Tibial nerve (tissue), 4 donors: ENCODE measurements at places on chromosomes 2 and 18.

- peaks cover 6% of the 10 kb centered on the region for H3K4me1 ChIP-seq
- H3K27me3 ChIP-seq: no peaks in the 10 kb centered on the region
- H3K4me3 ChIP-seq: no peak overlapping the region
- H3K27ac ChIP-seq: peak overlapping the region; percentile 32
- no peaks in the 10 kb centered on the region for H3K36me3 ChIP-seq
- DNase-seq: no peak
Observed at GRCh38 chr2:99710721-99711120, 220.9 kb upstream of the REV1 start.

DNA sequence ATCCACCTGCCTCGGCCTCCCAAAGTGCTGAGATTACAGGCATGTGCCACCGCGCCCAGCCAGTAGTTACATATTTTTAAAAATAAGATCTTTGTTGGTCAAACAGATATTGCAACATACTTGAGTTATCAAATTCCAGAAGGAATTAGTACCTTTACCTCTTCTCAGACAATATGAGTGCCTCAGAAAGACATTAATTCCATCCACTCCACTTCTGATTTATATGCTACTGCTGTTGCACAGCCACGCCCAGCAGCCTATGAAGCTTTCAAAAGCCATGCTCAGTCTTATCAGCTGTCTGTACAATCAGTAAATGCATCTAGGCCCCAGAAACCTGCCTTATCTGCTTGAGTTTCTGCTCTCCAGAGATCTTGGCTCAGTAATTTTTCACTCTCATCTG, 47.8 kb downstream of the MEX3C start:
- no peak overlapping the region for H3K4me3 ChIP-seq
- no peak for DNase-seq
- no peaks in the 10 kb centered on the region for H3K4me1 ChIP-seq
- H3K27me3 ChIP-seq: no peaks in the 10 kb centered on the region

GRCh38 chr2:129801575-129801974, 177.9 kb upstream of the RAB6C start:
- DNase-seq: no peak
- H3K27me3 ChIP-seq: no peaks in the 10 kb centered on the region
- H3K4me1 ChIP-seq: no peaks in the 10 kb centered on the region
- H3K4me3 ChIP-seq: no peak overlapping the region
- H3K27ac ChIP-seq: no peak overlapping the region

- H3K4me1 ChIP-seq: no peaks in the 10 kb centered on the region
- H3K4me3 ChIP-seq: no peak overlapping the region
- no peak for DNase-seq
- no peaks in the 10 kb centered on the region for H3K27me3 ChIP-seq
- no peaks in the 10 kb centered on the region for H3K36me3 ChIP-seq
Observed at GRCh38 chr2:161315380-161315779, 7.2 kb downstream of the PSMD14 start.

DNA sequence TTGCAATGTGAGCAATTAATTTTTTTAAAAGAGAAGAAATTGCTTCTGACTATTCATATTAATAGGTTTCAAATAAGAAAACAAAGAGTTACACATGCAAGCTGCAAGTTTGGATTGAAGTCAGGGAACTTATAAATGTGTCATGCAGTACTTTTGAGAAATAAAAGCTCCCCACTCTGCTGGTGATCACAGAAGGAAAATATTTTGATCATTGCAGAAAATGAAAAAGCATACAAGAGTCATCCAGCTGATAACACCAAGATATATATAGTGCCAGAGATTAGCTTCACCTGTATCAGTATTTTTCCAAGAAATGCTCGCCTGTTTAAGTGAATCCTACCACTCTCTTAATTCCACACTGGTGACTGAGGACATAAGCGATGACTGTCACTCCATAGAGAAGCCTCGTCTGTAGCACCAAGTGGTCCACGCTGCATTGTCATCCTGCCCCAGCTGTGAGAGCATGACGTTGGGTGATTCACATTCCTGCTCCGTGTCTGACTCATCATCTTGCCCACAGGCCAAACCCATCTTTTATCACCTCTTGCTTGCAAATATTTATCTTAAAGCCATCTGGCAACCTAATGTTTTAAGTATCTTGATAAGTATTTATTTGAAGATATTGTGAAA, 178.0 kb downstream of the ASXL3 start:
- peaks cover 11% of the 10 kb centered on the region for H3K4me1 ChIP-seq
- H3K4me3 ChIP-seq: no peak overlapping the region
- H3K27ac ChIP-seq: no peak overlapping the region
- no peak for DNase-seq

DNA sequence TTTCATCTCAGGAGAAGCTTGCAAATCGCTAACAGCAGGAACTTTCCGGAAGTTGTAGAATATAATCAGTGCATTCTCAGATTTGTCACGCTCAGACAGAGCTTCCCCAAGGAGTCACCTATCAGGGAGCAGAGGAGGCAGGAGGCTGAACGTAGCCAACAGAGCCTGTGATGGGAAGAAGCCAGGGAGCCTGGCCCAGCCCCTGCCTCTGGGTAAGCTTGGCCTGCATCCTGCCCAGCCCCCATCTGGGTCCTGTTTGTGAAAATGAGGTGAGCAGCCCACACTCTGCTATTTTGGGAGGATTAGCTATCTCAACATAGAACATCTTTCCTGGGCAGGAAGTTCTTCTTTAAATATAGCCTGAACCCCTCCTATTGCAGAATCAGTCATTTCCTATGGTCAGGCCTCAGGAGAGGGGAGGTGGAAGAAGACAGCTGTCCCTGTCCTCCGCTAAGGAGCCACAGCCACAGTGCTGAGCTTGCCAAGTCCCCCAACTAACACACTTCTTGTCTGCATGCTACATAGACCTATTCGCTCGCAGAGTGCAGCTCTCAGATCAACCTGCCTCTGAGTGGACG, 19.2 kb upstream of the PKDCC start:
- no peak overlapping the region for H3K27ac ChIP-seq
- no peaks in the 10 kb centered on the region for H3K4me1 ChIP-seq
- H3K4me3 ChIP-seq: no peak overlapping the region
- no peaks in the 10 kb centered on the region for H3K36me3 ChIP-seq
- no peak for DNase-seq
- H3K27me3 ChIP-seq: no peaks in the 10 kb centered on the region

DNA sequence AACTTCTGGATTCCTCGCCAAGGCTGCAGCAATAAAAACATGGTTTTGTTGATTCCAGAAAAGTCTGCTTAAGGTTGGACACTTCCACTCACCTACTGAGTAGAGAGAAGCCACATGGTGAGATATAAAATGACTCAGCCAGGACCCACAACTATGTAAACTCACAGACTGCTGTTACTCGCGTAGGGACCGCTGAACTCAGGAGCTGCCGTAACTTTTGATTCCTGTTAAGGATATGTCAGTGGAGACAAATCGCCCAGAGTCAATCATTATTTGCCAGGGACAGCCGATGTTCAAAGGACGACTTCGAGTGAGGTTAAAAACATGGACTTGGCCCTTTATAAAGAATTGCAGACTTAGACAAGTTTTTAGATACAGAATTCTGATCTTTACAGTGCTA, 25.6 kb downstream of the CYB5A start:
- DNase-seq: no peak
- H3K4me3 ChIP-seq: no peak overlapping the region
- H3K4me1 ChIP-seq: no peaks in the 10 kb centered on the region
- no peaks in the 10 kb centered on the region for H3K27me3 ChIP-seq
